ENCODE measurements at places on chromosomes 11 and 22.
A peak's percentile ranks its signal among the peaks of the same experiment; 100 is the strongest.

DNA sequence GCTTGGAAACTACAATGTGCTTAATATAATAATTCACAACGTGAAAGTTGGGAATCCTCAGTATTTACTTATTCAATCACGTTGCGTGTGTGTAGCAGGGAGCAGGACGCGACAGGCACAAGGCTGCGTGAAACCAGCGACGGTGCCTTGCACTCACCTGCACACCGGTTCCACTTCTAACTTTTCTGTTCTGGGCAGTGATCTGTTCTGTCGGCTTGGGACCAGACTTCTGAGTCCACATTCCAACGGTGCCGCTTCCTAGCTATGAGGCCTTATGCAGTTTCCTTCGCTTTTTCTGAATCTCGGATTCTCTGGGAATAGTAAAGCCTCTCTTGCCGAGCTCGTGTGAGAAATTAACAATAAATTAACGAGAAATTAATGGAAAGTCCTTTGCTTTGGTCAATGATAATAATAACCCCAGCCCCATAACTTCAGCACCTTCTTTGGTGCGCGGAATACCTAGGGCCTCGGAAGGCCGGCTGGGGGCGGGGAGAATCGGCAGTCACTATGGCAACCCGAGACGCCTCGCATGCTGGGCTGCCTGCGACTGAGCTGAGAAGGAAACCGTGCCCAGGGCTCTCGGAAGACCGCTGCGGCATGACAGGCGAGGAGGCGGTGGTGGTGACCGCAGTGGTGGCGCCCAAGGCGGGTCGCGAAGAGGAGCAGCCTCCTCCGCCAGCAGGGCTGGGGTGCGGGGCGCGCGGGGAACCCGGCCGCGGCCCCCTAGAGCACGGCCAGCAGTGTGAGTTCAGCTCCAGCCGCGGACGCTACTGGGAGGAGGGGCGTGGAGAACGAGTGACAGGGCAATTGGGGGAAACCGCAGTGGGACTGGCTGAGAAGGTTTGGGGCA, at the start of gene C11orf97:
Gene C11orf97 (plus strand): TSS at position 530 of the 850 bp plus-strand sequence. CDS start 68 bp downstream, at position 598.
- peak; percentile 30 for DNase-seq

DNA sequence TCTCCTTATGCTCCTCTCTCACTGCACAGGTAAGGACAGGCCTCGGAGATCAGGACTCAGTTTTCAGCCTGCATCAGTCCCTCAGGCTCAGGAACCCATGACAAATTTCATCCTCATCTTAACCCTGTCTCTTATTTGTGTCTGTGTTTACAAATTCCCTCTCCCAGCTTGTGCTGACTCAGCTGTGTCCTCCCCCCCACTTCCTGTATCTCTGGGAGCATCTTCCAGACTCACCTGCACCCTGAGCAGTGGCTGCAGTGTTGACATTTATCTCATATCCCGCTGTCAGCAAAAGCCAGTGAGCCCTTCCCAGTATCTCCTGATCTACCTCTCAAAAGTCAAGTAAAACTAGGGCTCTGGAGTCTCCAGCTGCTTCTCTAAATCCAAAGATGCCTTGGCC, 65.6 kb upstream of the VPREB1 start:
- no peak for DNase-seq

DNA sequence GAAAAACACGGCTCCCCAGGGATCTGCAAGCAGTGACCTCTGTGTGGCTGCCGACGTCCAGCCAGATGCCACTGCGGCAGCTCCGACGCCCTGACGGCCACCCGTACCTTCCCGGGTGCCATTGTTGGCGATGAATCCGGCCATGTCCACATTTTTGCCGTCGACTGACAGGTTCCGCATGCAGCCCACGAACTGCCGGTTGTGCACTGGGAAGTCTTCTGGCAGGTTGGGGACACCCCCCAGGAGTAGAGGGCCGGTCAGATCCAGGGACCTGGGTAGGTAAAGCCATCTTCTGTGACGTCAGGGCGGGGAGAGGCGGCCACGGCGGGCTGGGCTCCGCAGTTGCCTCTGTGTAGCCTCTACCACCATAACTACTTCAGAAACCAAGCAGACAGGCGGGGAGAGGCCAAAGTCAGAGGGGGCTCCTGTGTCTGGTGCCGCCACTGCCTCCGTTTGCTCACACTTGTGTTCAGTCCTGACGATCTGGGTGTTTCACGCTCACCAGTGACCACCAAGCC, 74.8 kb downstream of the TRMU start:
- no peak for DNase-seq

- DNase-seq: no peak
Observed at GRCh38 chr11:235180-235579, 962 bp downstream of the SIRT3 start.

- DNase-seq: no peak
Observed at GRCh38 chr11:94814272-94814976, 46.3 kb downstream of the AMOTL1 start.

- no peak for DNase-seq
Observed at GRCh38 chr11:95593111-95593510, 196.5 kb downstream of the FAM76B start.

DNA sequence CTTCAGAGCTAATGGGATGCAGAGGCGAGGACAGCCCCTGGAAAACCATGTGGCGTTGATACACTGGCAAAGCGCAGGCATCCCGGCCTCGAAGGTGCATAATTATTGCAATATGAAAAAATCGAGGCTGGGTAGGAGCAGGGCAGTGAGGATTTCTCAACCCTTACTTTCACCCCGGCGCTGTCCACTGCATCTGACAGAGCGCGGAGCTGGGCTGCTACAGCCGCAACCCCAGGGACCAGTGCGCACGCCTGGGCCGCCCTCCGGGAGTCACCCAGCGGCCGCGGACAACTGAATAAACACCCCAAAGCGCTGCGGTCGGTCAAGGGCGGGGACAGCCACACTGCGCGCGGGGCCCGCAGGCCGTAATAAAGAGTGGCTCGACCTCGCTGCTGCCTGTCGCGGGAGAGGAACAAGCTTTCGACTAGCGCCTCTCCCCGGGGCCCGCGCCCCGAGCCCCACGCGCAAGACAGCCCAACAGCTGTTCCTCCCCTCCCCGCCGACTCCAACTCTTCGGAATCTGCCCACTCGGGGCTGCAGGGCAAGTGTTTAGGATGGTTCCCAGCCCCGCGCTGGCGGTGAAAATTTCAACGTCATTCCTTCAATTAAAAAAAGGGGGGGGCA, 3.6 kb upstream of the WT1 start:
- no peak for DNase-seq

GRCh38 chr11:80846442-80846841, 1405.6 kb upstream of the TENM4 start:
- DNase-seq: no peak

Measured in SHP77 (cell line).